ENCODE measurements at places on chromosomes 11 and 22.

GRCh38 chr11:94507485-94507884 lies 4.8 kb upstream of the C11orf97 start:
- DNase-seq = no peak

GRCh38 chr11:1648653-1649420 lies 19.3 kb downstream of the KRTAP5-5 start:
- no peak for DNase-seq

GRCh38 chr22:43126501-43127165 lies 16.1 kb downstream of the BIK start:
- no peak for DNase-seq

- no peak for DNase-seq
Observed at GRCh38 chr11:104531894-104532293, 366.4 kb downstream of the CASP12 start.

- peak; percentile 85 for DNase-seq
Observed at GRCh38 chr22:39514373-39514973, 5.9 kb upstream of the ATF4 start.

GRCh38 chr11:32187111-32187510 lies 96.2 kb downstream of the RCN1 start:
- no peak for DNase-seq

DNA sequence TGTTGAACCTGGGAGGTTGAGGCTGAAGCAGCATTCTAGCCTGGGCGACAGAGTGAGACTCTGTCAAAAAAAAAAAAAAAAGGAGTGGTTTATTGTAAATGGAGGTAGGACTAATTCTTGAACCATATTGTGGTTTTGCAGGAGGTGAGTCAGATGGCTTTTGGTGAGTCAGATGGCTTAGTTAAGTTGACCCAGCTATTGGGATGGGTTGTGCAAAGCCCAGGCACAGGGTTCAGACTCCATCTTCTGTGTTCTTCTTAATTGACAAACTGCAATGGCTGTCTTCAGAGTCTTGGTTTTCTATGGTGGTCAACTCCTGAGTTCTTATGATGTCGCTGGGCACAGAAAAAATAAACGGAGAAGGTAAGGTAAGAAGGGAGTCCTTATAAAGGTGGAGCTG lies 182.7 kb downstream of the ADAMTS15 start:
- DNase-seq = no peak

- peak; percentile 8 for DNase-seq
Observed at GRCh38 chr11:2440646-2441045, 3.7 kb downstream of the TRPM5 start.

- DNase-seq = no peak
Observed at GRCh38 chr11:20621679-20622078, 22.3 kb downstream of the SLC6A5 start.

GRCh38 chr22:46572911-46573780 lies 35.7 kb upstream of the CELSR1 start:
- DNase-seq = no peak

- DNase-seq = no peak
Observed at GRCh38 chr11:83219095-83219494, 25.6 kb downstream of the ANKRD42 start.

GRCh38 chr22:36329254-36330078 lies 58.3 kb downstream of the MYH9 start:
- peak; percentile 40 for DNase-seq

DNA sequence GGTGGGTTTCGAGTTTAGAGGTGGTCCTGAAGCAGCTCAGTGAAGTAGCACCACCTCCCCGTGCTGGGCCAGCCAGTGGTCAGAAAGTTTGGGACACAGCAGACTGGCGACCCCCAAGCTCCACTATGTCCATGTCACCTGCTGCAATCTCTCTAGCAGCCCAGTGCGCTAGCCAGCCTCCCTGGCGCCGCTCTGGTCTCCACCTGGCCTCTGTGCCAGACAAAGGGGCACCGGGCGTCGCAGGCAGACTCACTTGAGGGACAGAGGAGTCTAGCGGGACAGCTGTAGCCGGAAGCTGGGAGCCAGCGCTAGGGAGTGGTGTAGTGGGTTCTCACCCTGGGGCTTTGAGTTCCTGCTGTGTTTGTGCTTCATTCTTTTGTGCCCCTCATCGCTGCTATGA lies 25.5 kb downstream of the MYBPC3 start:
- no peak for DNase-seq

DNA sequence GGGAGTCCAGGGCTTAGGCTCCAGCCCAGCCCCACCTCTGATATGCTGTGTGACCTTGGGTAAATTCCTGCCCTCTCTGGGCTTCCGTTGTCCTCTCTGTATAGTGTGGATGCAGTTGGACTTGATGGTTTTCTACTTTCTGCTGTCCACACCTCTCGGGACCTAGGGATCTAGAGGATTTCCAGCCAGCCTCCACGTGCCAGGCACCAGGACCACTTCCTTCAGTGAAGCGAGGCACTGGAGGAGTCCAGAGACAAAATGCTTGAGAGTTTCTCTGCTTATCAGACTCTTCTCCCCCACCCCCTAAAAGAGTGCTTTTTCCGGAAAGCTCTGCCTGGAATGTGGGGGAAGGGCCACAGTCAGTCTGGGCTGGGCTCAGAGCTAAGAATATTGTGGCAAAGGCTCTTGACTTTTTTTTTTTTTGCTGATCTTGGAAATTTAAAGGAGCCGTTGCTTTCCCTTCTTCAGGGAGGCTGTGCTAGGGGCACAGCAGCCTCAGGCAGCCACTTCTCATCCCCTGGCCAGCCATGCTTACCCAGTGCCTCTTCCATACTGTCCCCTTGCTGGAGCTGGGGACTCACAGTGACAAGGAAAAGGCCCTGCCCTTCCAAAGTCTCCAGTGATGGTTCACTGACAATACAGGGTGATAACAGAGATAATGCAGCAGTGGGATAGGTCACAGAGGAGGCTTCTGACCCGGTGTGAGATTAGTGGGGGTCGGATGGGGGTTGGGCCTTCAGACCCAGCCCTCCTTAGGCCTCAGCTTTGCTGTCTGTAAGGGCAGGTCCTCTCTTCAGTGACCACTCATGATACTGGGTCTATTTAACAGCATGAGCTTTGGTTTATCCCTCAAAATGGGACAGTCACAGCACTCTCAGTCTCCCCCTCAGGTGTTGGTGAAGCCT lies 2.9 kb upstream of the SERPINH1 start:
- DNase-seq = no peak

DNA sequence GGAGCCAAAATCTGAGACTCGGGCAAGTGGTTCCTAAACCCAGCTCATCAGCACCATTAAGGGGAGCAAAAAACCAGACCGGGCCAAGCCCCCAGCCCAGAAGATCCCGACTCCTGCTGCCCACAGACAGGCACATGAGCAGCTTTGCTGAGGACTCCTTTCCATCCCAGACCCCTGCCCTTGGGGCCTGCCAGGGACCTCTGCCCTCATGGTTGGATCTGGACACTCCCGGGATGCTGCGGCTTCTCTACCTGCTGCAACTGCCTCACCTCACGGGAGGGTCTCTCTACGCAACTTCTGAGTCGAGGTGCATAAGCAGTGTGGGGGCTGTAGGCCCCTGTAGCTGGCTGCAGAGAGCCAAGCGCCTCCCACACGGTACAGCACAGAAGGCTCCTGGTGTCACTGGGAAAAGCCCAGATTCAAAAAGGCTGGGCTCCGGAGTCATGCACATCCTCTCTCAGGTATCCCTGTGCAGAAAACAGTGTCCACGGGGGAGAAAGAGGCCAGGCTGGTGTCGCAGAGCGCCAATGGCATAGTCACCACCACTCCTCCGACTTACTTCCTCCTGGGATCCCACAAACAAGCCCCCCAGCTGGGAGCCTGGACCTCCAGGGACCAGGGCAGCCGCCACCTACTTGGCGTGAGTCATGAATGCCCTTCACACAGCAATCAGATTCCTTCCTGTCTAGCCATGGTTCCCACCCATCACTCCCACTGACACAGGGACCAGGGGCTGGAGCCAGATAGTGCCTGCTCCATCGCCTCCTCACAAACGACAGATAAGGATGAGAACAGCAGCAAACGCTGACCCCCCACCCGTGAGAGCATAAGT lies 122.1 kb downstream of the BCR start:
- DNase-seq = no peak

GRCh38 chr11:6623391-6624363 lies 4.5 kb upstream of the TPP1 start:
- no peak for DNase-seq

GRCh38 chr11:62233730-62234129 lies 8.3 kb upstream of the SCGB1D2 start:
- DNase-seq = no peak

DNA sequence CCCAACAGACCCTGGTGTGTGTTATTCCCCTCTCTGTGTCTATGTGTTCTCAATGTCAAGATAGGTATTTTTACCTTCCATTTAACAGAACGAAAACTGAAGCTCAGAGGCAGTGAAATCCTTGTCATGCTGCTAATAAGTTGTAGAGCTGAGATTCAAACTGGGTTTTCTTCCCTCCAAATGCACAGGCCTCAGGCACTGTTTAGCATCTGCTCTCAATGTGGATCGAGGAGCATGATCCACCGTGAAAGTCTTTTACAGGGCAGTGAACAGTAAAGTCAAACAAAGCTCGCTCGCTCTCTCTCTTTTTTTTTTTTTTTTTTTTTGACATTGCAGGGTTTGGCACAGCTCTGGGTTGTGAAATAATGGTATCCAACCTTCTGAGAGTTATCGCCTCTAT lies 401.0 kb upstream of the SYN3 start:
- no peak for DNase-seq

- DNase-seq = no peak
Observed at GRCh38 chr11:129865701-129866100, 29.7 kb downstream of the NFRKB start.

DNA sequence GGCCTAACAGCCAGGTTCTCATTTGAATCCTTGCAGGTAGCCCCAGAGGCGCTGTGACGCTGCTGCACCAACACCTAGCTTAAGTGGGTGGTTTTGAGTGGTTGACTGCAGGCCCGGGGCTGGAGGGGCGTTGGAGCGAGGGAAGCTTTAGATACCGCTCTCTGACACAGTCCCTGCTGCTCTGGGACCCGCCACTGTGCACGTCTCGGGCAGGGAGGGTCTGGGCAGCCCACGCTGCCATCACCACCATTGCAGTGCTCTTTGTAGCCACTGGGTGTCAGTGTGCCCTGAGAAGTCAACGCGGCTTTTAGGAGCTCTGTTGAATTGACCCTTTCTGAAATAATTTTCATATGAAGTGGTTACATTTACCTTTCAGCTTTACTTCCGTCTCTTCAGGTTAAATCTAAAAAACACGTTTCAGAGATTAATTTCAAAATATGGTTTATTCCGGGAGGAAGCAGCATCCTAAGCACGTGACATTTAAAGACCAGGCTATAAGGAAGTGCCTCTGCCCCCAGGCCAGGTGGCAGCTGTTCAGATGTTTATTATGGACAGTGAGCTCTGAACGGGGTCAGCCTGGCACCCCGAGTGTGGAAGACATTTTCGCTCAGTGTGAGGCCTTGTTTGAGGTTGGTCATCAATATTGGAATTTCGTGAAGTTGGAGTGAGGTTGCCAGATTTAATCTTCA lies 30.9 kb upstream of the PARVB start:
- peak; percentile 80 for DNase-seq

DNA sequence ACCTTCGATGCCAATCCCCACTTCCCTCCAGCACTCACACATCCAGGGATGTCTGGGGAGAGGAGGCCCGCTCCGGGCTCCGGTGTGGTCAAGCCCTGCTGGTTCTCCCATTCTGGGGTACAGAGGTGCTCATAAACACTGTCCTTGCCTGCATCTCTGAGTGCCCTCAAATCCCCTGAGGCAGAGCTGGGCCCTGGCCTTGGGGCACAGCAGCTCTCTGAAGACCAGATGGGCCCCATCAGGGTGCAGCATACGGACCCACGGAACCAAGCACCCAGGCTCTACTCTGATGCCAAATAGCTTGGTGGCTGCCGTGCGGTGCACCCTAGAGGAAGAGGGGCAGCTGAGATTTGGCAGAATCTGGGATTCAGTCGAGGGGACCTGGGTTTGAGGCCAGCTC lies 35.7 kb upstream of the NNMT start:
- no peak for DNase-seq

- DNase-seq = no peak
Observed at GRCh38 chr11:2298131-2298794, 3.5 kb downstream of the C11orf21 start.

- DNase-seq = no peak
Observed at GRCh38 chr11:35654711-35655110, 7.9 kb upstream of the TRIM44 start.

- DNase-seq = no peak
Observed at GRCh38 chr22:30877662-30878515, 90.7 kb downstream of the MORC2 start.

- DNase-seq = peak; percentile 85
Observed at GRCh38 chr22:22410121-22410520, 98.4 kb downstream of the ZNF280B start.

DNA sequence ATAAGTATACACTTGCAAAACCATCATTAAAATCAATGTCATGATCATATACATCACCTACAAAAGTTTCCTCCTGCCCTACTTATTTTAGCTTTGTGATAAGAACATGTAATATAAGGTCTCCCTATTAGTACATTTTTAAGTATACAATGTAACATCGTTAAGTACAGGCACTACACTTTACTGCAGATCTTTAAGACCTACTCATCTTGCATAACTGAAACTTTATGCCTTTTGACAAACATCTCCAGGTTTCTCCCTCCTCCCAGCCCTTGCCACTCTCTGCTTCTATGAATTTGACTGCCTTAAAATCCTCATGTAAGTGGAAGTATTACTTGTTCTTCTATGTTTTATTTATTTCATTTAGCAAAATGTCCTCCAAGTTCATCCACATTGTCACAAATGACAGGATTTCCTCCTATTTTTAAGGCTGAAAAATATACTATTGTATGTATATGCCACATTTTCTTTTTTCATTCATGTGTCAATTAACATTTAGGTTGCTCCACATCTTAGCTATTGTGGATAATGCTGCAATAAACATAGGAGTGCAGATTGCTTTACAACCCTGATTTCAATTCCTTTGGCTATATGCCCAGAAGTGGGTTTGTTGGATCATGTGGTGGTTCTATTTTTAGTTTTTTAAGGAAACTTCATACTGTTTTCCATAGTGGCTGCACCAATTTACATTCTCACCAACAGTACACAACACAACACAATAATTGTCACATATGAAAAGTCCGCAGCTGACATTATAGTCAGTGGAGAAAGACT lies 471.1 kb upstream of the ANO3 start:
- no peak for DNase-seq

DNA sequence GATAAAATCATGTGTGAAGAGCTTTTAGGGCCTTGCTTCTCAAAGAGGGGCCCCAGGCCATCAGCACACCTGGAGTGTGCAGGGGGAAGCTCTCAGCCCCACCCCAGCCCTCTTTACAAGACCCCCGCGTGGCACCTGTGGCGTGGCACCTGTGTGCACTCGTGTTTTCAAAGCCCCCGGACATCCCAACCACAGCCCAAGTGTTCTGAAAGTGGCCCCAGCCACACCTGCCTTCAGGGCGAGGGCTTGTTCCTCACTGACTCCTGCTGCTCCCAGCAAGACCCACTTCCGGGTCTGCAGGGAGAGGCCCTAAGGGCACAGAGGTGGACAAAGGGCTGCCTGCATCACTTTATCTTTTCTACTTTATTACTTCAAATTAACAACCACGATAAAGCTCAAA lies 17.5 kb upstream of the TMEM184B start:
- DNase-seq = no peak
